ENCODE measurements at places on chromosomes 5 and 9. TPM values are rescaled to one million over a fixed set of nuclear protein-coding genes. Genes with fewer than 3 reads are reported as not detected.

Gene SLC25A2
- not detected for total RNA-seq

- no peaks in the 10 kb centered on the region for H3K27me3 ChIP-seq
- H3K36me3 ChIP-seq = no peaks in the 10 kb centered on the region
- no peak overlapping the region for H3K4me3 ChIP-seq
- H3K4me1 ChIP-seq = no peaks in the 10 kb centered on the region
- no peak for DNase-seq
Observed at GRCh38 chr5:80326468-80326867, 6.7 kb downstream of the SPZ1 start.

DNA sequence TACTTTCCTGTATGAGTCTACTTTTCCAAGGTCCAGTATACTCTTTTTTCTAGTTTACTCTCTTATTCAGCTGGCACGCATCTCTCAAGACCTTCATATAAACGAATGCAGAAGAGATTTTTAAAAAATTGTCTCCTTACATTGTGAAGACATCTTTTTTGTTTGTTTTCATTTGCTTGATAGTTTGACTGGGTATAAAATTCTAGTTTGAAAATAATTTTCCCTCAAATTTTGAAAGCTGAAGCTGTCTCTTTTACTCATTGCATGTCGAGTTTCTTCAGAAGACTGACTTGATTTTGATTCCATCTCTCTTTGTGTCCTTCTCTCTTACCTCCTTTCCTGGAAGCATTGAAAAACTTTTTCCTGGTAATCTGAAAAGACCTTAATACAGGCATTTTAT is 3.1 kb upstream of the PCDHB11 start:
- no peak for DNase-seq
- H3K4me1 ChIP-seq = no peaks in the 10 kb centered on the region

DNA sequence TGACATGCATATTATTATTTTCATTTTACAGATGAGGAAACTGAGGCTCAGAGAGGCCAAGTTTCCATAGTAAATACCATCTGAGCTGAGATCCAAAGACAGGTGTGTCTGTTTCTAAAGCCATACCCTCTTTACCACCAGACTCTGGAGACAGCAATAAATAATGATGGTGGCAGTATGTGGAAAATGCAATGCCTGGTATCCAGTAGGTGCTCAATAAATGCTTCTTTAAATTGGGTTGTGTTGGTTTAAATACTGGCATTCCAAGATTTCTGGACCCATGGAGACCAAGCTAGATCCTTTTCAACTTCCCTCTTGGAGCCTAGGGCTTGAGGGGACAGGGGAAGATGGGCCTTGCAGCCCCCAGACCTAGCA is 221.3 kb upstream of the MSX2 start:
- no peaks in the 10 kb centered on the region for H3K27me3 ChIP-seq
- no peaks in the 10 kb centered on the region for H3K36me3 ChIP-seq
- no peaks in the 10 kb centered on the region for H3K4me1 ChIP-seq
- H3K27ac ChIP-seq = no peak overlapping the region
- no peak for DNase-seq
- no peak overlapping the region for H3K4me3 ChIP-seq

Gene SECISBP2
- 51.0 TPM for total RNA-seq

Gene CDKN2A
- total RNA-seq = 1.2 TPM

GRCh38 chr5:58299256-58299655 is 160.6 kb downstream of the PLK2 start:
- no peak overlapping the region for H3K27ac ChIP-seq
- no peaks in the 10 kb centered on the region for H3K27me3 ChIP-seq
- H3K36me3 ChIP-seq = no peaks in the 10 kb centered on the region
- H3K4me1 ChIP-seq = no peaks in the 10 kb centered on the region
- no peak for DNase-seq

GRCh38 chr5:149550268-149550583 is 1.0 kb downstream of the CSNK1A1 start:
- peaks cover 27% of the 10 kb centered on the region for H3K4me1 ChIP-seq
- H3K4me3 ChIP-seq = peak overlapping the region; percentile 94

DNA sequence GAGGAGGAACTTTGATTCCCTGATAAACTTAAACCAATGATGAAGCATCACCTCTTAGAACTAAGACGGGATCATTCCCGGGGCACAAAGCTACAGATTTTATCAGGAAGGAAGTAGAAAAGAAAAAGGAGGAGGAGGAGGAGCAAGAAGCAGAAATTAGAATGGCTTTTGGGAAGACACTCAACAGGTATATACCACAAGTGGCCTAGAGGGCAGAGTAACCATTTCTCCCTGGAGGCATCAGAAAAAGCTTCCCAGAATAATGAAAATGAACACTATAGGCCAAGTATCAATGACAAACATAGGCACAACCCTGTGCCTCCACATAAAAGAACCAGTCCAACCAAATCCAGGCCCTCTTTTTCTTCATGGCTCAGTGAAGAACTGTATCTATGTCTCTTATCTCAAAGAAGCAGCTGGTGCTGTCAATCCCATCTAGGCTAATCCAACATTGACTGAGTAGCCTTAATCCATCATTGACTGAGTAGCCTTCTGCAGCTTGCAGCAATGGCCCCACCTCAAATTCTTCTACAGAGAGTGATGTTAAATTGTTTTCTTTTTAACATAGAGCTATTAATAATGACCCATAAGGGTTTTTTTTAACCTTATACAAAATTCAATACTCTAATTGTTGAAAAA is 178.8 kb upstream of the KIF2A start:
- no peak for DNase-seq
- H3K4me3 ChIP-seq = no peak overlapping the region
- no peak overlapping the region for H3K27ac ChIP-seq
- no peaks in the 10 kb centered on the region for H3K27me3 ChIP-seq

DNA sequence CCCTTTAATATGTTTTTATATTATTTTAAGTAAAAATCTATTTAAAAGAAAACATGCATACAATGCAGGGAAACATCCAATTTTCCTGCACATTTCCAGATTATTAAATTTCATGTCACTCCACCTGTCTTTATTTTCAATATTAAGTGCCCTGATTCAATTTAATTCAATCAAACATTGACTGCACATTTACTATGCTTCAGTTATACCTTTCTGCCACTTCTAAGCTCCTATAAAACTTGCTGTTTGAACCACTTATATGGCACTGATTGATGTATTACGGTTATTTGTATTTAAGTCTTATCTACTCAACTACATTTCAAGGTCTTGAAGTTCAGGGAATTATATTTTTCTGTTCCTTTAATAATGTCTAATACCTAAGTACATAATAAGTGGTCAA is 198.0 kb downstream of the CAVIN4 start:
- no peaks in the 10 kb centered on the region for H3K4me1 ChIP-seq
- no peaks in the 10 kb centered on the region for H3K27me3 ChIP-seq
- no peaks in the 10 kb centered on the region for H3K36me3 ChIP-seq
- no peak overlapping the region for H3K27ac ChIP-seq

- H3K27ac ChIP-seq = no peak overlapping the region
- no peak for DNase-seq
- no peaks in the 10 kb centered on the region for H3K27me3 ChIP-seq
- H3K4me1 ChIP-seq = peaks cover 13% of the 10 kb centered on the region
- no peaks in the 10 kb centered on the region for H3K36me3 ChIP-seq
Observed at GRCh38 chr9:134320868-134321471, 5.3 kb upstream of the RXRA start.

- no peaks in the 10 kb centered on the region for H3K4me1 ChIP-seq
- no peak for DNase-seq
- H3K4me3 ChIP-seq = no peak overlapping the region
- H3K36me3 ChIP-seq = no peaks in the 10 kb centered on the region
- no peaks in the 10 kb centered on the region for H3K27me3 ChIP-seq
Observed at GRCh38 chr9:132631685-132632084, 38.1 kb downstream of the DDX31 start.

GRCh38 chr9:15010581-15010980 is 100.4 kb upstream of the FREM1 start:
- H3K4me3 ChIP-seq = no peak overlapping the region
- no peaks in the 10 kb centered on the region for H3K27me3 ChIP-seq
- no peaks in the 10 kb centered on the region for H3K4me1 ChIP-seq
- H3K27ac ChIP-seq = no peak overlapping the region

Gene COL23A1
- 1.6 TPM for total RNA-seq

GRCh38 chr9:137049544-137050449 is 3.8 kb upstream of the NPDC1 start:
- no peak overlapping the region for H3K4me3 ChIP-seq
- H3K36me3 ChIP-seq = no peaks in the 10 kb centered on the region
- peaks cover 100% of the 10 kb centered on the region for H3K27me3 ChIP-seq
- peaks cover 47% of the 10 kb centered on the region for H3K4me1 ChIP-seq

DNA sequence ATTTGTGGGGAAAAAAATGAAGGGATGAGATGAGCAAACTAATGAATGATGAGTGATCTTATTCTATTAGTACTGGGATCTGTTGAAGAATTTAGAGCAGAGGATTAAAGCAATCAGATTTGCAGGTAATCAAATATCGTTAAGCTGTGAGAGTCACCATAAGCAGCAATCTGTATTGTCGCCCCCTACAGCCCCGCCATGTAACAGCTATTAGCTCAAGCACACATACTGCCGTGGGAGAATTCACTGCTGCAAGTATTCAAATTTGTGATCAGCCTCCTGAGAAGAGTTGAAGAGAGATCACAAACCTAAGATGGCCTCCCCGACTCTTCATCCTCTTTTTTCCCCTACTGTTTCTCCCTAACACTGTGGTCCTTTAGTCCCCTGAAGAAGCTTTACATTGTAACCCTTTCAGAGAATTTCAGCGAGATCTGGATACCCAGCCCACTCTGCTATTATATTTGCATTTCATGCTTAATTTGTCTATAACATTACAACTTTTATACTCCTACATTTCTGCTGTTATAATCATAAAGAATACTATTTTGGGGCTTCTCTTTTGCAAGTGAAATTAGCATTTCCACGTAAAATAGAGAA is 28.5 kb upstream of the PHF24 start:
- H3K27ac ChIP-seq = no peak overlapping the region
- H3K36me3 ChIP-seq = no peaks in the 10 kb centered on the region

DNA sequence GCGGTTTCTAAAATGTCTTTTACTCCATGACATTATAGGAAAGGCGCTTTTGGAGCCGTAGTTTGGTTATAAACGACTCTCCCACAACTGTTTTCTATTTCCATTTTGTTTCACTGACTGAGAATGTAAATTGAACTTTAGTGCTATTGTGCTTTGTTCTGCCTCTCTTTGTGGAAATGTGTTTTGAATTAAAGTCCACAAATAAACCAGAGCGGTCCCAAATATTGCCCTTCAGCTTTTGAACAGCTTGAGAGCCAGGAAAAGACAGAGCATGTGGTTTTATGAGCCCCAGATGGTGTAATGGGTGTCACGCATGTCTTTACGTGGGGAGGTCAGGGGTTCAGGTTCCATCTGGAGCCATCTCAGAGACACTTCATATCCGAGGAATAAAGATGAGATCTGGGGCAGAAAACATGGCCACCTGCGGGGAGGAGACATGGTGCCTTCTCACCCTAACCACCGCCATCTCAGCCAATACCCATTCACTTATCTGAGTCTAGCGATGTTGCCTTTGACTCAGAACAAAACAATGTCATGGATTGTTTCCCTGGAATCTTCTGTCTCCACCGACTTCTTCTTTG is 42.5 kb upstream of the ROR2 start:
- H3K36me3 ChIP-seq = no peaks in the 10 kb centered on the region
- H3K27ac ChIP-seq = no peak overlapping the region
- H3K4me1 ChIP-seq = no peaks in the 10 kb centered on the region
- no peak for DNase-seq

Gene TTC16
- 0.15 TPM for total RNA-seq
